ENCODE measurements at places on chromosomes 5 and 9.
A peak's percentile ranks its signal among the peaks of the same experiment; 100 is the strongest.

DNA sequence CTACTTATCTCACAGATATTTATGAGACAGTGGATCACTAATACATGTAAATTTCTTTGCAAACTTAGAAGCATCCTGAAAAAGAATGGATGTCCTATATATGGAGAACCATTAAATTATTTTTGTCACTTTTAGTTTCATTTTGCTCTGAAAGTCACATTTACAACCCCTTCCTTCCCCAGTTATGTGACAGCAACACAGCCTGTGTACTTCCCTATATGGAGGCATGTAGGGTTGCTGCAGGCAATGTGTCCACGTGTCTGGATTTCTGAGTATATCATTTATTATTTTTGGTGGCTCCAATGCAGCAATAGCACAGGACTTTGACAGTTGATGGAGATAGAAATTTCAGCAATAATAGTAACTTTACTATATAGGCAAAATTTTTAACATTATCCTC is 156.4 kb downstream of the ST8SIA4 start:
- no peak for DNase-seq

- DNase-seq = no peak
Measured at GRCh38 chr5:120609570-120609969, 145.5 kb downstream of the PRR16 start.

DNA sequence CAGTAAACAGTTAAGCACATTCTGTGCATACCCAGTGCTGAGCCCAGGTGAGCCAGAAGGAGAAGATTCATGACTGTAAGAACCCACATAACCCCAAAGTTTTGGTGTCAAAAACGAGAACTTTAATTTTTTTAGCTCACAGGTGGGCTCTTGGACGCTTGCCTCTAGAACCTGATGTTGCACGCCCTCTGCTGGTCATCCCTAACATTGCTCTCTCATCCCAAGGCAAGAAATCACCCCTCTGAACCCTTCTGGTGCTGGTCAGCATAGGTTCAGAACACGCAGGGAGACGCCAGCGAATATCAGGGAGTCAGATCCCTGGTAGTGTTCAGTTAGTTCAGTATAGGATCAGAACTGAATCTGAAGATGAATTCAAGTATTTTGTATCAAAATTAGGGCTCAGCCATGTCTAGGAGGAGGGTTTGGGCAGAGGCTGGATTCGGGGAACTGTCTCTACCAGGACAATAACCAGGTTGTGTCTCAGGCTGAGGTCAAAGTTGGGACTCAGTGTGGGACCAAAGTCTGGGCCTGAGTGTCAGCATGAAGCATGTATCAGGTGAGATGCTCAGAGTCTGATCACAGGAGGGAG is 4.1 kb upstream of the DNAJB5 start:
- peak; percentile 73 for DNase-seq

DNA sequence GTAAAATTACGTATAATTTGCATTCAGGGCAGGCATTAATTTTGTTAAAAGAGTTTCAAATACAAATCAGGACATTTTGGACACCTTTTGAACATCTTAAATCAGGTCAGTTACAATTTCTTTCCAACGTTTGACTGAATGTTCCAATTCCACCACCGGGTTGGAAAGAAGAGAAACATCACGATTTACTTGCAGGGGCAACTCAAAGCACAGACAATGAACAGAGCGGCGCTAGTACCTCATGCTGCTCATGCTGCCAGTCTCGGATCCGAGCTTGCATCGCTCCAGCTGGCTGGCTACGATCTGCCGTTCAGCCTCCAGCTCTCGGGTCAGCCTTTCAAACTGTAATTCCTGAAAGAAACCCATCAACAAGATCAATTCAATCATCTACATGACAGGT is 339.5 kb downstream of the CTNND2 start:
- DNase-seq = no peak

DNA sequence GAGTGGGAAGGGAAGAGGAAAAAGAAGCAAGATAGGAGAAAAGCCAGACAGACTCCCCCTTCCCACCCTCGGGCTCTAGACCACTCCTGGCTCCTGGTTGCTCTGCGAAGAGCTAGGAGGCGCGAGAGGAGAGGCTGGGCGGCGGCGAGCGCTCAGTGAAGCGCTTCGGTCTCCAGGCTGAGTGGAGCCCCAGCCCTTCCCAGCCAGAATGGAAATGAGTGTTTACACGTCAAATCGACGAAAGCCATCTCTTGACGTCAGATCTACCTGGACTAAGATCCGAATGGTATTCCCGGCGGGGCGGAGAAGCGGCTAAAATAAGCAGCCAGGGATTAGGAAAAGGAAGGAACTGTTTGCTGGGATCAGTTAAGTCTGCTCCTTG is at the start of gene PCSK1:
PCSK1 (minus strand) TSS at position 183 of the 382 bp plus-strand sequence. CDS start 206 bp downstream, outside the sequence.
- no peak for DNase-seq

Measured in activated CD4-positive, alpha-beta T cell treated with anti-CD3 and anti-CD28 coated beads, Interleukin-2, amount 50 U/mL, for 48 hours (primary cell).